ENCODE measurements at places on chromosomes 6 and 20. TPM values are rescaled to one million over a fixed set of nuclear protein-coding genes. Genes with fewer than 3 reads are reported as not detected.
A peak's percentile ranks its signal among the peaks of the same experiment; 100 is the strongest.

- no peak for DNase-seq
Measured at GRCh38 chr20:35192118-35192872, 20.4 kb downstream of the PROCR start.

GRCh38 chr20:39004508-39004907 lies 42.4 kb downstream of the DHX35 start:
- DNase-seq = no peak

DNA sequence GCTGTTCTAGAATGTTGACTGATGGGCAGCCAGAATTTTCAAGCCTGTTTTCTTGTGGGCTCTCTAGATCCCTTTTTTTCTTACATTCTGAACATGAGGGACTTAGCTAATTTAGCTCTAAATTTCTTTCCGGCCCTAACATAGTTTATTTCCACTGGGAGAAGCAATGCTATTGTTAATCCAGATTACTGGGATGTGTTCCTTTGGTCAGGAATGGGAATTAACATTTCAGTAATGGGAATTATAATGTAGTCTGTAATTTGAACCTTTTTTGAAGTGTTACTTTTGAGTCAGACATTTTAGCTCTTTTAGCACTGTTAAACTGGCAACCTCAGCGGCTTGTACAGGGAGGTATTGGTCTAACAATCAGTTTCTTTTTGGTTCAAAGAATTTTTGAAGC lies 7.5 kb downstream of the ZFAND3 start:
- DNase-seq = no peak

DNA sequence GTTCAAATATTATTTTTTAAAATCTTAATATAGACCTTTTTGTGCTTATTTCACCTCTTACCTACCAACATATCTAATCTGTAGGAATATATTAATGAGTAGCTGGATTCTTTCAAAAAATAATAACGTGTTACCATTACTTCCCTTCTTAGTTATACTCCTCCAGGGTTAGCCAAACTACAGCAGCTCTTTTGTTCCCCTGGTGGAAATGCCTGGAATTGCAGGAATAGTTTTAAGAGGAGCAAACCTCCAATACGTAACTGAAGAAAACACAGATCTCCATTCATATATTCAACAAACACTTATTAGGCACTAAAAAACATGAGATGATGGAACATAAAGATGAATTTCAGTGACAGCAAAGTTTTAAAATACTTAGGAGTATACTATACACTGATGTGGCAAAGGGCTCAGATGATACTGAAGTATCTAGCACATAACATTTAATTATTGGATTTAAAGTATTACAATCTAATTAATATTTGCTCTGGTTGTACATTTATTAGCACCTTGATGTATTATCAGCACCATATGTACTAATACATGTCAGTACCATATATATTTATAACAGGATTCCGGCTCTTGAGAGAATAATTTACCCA lies 78.3 kb downstream of the TBX18 start:
- DNase-seq = peak; percentile 51

DNA sequence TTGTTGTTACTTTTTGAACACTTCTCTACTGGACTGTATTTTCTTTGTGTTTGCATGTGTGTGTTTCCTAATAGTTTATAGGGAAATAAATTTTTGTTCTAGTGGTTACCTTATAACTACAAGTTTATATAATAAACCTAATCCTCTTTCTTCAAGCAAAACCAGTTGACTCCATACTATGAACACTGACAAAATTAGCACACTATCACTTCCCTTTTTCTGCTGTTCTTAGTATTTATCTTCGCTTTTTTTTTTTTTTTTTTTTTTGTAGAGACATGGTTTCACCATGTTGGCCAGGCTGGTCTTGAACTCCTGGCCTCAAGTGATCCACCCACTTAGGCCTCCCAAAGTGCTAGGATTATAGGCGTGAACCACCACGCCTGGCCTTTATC lies 25.0 kb upstream of the C6orf62 start:
- no peak for DNase-seq

DNA sequence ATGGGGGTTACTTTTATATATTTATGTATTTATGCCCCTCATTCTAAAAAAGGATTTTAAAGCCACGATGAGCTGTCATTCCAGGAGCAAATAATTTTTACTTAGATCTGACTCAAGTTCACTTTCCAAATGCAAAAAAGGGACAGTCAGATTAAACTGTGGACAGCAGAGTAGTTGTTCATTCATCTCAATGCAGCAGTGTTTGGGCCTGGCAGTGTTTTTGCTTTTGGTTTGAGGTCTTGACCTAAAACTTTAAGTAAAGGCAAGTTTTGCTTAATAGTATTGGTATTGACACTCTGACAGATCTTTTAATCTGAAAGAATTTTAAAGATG lies 13.9 kb downstream of the JARID2 start:
- no peak for DNase-seq

GRCh38 chr20:40134176-40134575 lies 554.9 kb downstream of the MAFB start:
- DNase-seq = no peak

- DNase-seq = peak; percentile 27
Measured at GRCh38 chr20:14219801-14220461, 117.5 kb downstream of the FLRT3 start.

DNA sequence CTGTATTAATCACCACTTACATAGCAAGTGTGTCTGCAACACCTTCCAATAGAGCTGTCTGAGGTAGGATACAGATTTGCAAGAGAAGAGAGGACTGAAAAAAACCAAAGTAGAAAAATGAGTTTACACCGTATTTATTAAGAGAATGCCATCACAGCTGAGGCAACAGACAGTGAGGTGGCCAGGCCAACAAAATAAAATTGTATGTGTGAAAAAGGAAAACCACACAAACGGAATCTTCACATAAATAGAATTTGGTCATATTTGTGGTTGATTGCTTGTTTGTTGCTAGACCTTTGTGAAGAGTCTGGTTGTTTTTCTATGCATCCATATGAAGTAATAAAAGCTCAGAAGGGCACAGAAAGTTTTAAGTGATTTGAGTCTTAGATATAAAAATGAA lies 157.8 kb upstream of the TSHZ2 start:
- no peak for DNase-seq

- no peak for DNase-seq
Measured at GRCh38 chr6:35948725-35949124, 27.8 kb upstream of the SRPK1 start.

GRCh38 chr6:75334266-75335040 lies 49.9 kb upstream of the TMEM30A start:
- DNase-seq = peak; percentile 82

GRCh38 chr6:169583886-169584541 lies 117.8 kb downstream of the WDR27 start:
- DNase-seq = no peak

GRCh38 chr6:155694419-155694790 lies 238.8 kb upstream of the NOX3 start:
- no peak for DNase-seq

- no peak for DNase-seq
Measured at GRCh38 chr20:44660581-44660980, 9.1 kb upstream of the ADA start.

DNA sequence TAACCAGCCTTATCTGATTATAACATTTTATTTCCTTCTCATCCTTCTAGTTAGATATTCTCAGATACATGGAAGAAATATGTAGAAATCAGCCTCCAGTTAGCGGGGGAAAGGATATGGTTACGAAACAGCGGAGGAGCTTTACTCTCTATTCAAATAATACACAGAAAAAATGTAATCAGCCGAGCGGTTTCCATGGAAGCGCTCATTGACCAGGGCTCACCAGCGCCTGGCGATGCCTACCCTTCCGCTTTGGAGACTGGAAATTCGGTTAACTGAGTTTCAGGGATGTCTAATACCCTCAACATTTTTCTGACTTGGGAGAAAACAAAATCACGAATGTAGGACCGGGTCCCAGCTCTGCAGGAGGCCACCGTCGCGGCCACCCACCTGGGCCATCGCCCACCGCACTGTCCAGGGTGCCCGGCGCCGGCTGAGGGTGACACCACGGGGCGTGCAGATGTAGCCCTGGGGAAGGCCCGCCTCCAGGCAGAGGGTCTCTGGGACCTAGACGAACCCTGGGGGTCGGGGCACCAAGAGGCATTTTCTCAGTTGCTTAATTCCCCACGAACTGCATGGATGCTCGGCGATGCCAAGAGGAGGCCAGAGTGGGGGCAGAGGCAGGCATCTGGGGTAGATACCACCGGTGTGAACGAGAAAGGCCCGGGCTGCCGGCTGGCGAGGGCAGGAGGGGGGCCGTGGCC lies 1.7 kb downstream of the PRR18 start:
- no peak for DNase-seq

DNA sequence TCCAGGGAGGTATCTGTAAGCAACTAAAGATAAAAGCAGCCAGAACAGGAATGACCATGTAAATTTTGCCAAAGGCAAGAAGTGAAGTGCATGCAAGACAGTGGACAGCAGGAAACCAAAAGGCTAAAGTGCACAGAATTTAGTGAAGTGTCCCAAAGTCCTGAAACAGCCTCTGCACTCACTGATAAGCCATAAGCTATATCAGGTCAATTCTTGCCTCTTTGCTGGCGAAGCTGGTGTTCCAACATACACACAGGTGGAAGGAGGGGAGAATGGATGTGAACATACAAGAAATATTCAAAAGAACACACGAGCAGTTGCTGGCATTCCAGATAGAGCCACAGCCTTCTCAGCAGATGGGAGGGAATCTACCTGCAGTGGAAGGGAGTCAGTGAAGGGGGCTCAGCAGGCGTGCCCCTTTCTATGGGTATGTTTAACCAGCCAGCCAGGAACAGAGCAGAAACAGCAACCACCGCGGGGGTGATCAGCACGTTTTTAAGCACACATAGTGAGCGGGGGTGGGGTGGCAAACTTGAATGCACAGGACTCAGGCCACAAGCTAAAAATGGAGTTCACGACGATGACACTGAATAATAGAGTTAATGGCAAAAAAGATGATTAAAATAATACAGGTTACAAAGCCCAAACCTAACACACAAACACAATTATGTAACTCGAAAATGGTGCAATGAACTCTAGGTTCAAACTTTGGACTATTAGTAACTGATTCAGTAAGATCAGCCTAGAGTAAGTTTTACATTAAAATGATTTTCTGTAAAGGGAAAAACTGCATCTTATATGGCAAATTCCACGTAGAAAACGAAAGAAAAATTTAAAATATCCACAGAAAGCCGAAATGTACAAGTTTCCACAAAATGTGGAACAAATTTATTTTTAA lies 1.2 kb downstream of the ECI2 start:
- peak; percentile 61 for DNase-seq

- no peak for DNase-seq
Measured at GRCh38 chr20:50243610-50244351, 53.2 kb downstream of the CEBPB start.

DNA sequence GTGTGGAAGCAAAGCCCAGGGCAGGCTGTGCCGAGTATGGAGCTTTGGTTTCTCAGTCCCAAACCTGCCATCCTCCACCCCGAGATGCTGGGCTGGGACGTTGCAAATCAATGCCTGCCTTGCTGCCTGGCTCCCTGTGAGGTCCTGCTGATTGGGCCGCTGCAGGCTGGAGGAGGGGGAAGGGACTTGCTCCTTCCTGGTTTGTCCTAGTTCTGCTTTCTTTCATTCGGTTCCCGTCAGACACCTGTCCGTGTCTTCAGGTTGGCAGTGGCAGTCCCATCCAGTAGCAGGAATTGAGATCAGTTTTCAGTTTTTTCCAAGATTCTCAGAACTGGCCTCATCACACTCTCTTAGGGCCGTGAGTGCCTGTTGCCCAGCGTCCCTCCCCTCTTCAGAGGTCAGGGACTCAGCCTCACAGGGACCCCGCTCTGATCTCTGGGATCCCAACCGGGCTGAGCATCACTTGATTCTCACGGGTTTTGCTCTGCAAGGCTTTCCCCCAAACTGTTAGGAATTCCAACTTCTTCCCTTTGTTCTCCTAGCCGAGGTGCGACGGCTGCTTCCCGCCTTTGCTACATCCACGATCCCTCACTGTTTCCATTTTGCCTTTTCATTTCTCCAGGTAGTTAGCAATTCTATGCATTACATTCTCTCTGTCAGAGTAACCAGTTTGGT lies 24.2 kb upstream of the TAGAP start:
- peak; percentile 58 for DNase-seq

- no peak for DNase-seq
Measured at GRCh38 chr6:81929828-81930227, 177.3 kb upstream of the TENT5A start.

DNA sequence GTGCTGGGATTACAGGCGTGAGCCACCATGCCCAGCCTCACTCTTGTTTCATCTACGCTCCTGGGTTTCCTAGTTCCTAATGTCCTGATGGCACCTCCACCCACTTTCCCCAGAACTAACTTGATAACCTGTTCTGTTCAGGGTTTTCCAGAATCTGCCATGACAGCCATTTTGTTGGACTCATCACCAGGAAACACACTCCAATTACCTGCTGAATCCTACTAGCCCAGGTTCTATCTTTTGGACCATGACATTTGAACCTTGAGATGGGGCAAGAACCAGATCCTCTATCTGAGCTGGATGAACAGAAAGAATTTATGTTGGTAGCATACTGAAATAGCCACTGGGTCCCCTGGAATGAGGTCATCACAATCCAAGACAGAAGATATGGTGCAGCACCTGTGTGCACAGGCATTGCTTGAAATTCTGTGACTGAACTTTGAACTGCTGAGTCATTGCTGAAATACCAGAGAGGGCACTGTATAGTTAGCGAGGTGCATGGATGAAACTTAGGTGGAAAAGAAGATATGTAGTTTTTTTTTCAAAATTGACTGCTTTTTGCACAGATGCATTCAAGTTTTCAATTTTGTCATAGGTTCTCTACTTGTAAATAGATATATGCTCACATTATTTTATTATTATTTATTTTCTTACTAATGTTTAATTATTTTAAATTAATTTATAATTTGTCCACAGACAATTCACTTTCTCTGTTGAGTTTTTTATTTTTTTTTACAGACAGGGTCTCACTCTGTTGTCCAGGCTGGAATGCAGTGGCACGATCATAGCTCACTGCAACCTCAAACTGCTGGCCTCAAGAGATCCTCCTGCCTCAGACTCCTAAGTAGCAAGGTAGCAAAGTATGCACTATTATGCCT lies 42.8 kb upstream of the TASP1 start:
- no peak for DNase-seq

The BPIFB1 gene
- total RNA-seq = not detected

The VGLL2 gene
- 0.13 TPM for total RNA-seq

The CLVS2 gene
- 0.73 TPM for total RNA-seq

The RIPK1 gene
- 20.7 TPM for total RNA-seq

The KCNQ5 gene
- total RNA-seq = 1.3 TPM

The EFHC1 gene
- 16.4 TPM for total RNA-seq

The USP49 gene
- 21.1 TPM for total RNA-seq

The OPN5 gene
- total RNA-seq = not detected

The CLPSL1 gene
- total RNA-seq = not detected

The FOXC1 gene
- 0.13 TPM for total RNA-seq

The COL11A2 gene
- 3.5 TPM for total RNA-seq

The REM1 gene
- total RNA-seq = not detected

Data from H1 (cell line).